Hematopoietic multipotent progenitor cell treated with erythropoietin and hydrocortisone succinate and interleukin-3 and kit ligand, for 8 days (in vitro differentiated cells): ENCODE measurements at places on chromosomes 1 and 21.

DNA sequence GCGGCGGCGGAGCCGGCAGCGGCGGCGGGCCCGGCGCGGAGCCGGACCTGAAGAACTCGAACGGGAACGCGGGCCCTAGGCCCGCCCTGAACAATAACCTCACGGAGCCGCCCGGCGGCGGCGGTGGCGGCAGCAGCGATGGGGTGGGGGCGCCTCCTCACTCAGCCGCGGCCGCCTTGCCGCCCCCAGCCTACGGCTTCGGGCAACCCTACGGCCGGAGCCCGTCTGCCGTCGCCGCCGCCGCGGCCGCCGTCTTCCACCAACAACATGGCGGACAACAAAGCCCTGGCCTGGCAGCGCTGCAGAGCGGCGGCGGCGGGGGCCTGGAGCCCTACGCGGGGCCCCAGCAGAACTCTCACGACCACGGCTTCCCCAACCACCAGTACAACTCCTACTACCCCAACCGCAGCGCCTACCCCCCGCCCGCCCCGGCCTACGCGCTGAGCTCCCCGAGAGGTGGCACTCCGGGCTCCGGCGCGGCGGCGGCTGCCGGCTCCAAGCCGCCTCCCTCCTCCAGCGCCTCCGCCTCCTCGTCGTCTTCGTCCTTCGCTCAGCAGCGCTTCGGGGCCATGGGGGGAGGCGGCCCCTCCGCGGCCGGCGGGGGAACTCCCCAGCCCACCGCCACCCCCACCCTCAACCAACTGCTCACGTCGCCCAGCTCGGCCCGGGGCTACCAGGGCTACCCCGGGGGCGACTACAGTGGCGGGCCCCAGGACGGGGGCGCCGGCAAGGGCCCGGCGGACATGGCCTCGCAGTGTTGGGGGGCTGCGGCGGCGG is 1.0 kb downstream of the ARID1A start:
- no peak for DNase-seq

DNA sequence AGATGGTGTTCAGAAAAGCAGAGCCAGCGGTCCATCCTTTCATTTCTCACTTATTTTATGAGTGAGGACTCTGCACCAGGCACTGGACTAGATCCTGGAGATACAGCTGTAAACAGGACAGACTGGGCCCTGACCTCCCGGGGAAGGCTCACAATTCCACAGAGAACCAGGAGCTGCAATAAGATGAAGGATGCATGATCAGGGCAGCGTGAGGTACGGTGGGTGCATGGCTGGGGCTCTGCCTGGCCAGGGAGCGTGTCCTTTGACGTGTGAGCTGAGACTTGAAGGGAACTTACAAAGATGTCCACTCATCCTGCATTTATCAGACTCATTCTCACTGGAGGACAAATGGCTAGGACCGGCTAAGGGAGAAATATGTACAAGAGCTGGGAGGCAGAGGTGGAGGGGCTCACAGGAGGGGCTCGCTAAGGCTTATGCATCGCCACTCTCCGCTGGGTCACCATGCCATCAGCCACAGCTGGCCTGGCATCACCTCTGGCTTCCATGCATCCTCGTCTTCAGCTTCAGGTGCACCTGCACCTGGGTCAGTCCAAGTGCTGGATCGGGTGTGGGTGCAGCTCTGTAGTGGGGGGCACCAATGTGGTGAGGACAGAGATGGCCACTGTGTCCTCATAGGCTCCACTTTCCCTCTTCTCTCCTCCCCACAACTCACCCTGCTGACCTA is 213.9 kb downstream of the TOMM20 start:
- DNase-seq: no peak

- no peak for DNase-seq
These were observed 17.0 kb downstream of the CITED4 start for GRCh38 chr1:40844887-40845878.

- no peak for DNase-seq
These were observed 222.6 kb downstream of the DNAH14 start for GRCh38 chr1:225152061-225152460.

DNA sequence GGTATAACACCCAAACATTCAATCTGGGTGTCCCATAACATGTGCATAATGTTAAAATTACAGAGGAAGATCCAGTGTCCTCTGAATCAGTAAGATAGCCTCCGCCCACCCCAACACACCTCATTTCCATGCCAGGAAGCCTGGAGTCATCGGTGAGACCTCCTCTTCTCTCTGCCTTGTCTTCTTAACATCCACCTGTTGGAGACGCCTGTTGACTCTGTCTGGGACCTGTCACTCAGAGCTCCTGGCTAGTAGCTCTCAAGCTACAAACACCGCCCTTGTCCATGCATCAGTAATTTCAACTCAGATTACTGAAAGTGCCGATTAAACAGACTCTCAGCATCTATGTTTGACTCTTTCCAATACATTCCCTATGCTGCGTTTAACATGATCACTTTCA is 27.4 kb downstream of the KCNJ15 start:
- no peak for DNase-seq
